Uterine smooth muscle cell (primary cell): ENCODE measurements at places on chromosomes 12 and 14. TPM values are rescaled to one million over a fixed set of nuclear protein-coding genes. Genes with fewer than 3 reads are reported as not detected.

Gene LBHD2
- total RNA-seq: not detected in 2 replicates

Gene COCH
- total RNA-seq: 0.37 and 1.00 TPM in 2 replicates

Gene RAPGEF3
- 5.3 and 6.1 TPM in 2 replicates for total RNA-seq

Gene MIPOL1
- 17.1 and 19.9 TPM in 2 replicates for total RNA-seq

Gene WDHD1
- 13.5 and 34.9 TPM in 2 replicates for total RNA-seq

Gene SNAPC1
- total RNA-seq: 10.2 and 17.9 TPM in 2 replicates

Gene HOXC10
- total RNA-seq: not detected in 2 replicates

Gene RDH12
- under 0.01 TPM in 1 of 2 replicates, not detected in the other for total RNA-seq

Gene IFNG-AS1
- not detected in 2 replicates for total RNA-seq

Gene SLC5A8
- total RNA-seq: not detected in 2 replicates

Gene NTF3
- total RNA-seq: 0.12 TPM in 1 of 2 replicates, not detected in the other

Gene PDZRN4
- not detected in 2 replicates for total RNA-seq

Gene FSCB
- total RNA-seq: 0.12 TPM in 1 of 2 replicates, not detected in the other

Gene TMEM63C
- total RNA-seq: not detected in 2 replicates

Gene FAM222A
- total RNA-seq: 0.11 and 0.37 TPM in 2 replicates

Gene LRP1-AS
- total RNA-seq: not detected in 2 replicates
